HFFc6 (cell line): ENCODE measurements at places on chromosomes 2 and 18.

- no peak for DNase-seq
These were observed 45.9 kb downstream of the PNO1 start for GRCh38 chr2:68203587-68203986.

- DNase-seq = no peak
These were observed 109.3 kb downstream of the MEIS1 start for GRCh38 chr2:66544258-66544657.

DNA sequence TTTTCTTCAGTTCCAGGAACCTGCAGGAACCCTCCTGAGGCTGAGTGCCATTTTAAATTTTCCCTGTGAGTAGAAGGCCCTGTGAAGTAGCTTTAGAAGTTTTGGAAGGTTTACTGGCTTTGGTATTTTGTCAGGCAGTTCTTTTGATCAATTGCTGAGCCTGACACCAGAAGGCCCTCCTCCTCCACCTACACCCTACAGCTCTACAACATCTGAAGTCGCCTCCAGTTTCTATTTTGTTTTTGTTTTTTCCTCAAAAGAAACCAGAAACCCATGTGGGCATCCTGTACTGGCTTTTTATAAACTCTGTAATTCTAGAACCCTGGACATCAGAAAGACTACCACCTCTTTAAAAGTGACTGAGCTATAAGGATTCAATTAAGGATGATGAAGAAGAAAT, 153.7 kb downstream of the NRXN1 start:
- no peak for DNase-seq

DNA sequence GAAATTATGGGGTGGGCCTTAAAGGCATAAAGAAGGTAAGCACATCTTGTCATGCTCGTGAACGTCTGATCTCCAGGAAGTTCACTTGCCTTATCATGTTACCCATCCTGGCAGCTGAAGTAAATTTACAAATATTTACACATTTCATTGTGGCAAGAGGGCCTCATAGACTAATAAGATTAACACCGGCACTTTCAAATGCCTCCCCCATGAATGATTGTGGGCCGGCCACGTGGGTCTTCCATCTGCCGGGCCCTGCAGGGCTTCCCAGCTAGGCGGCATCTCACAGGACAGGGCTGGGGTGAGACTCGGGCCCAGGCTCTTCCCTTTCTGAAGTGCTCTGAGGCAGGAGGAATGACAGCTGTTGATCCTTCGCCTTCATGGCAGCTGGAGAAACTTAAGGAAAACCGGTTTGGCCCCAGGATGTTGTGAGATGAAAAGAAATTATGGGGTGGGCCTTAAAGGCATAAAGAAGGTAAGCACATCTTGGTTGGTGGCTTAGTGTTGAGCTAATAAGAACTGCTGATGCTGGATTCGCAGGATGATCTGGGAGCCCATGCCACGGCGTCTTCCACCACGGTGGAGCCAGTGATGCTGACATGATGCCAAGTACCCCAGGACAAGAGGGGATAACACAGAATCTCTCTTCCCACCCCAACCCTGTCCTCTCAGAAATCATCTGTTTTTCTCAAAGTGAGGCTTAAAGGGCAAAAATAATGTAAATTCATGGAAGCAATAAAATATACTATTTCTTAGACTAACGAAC, 176.3 kb downstream of the SEPTIN10 start:
- no peak for DNase-seq

- peak; percentile 18 for DNase-seq
These were observed 460.7 kb downstream of the MTX2 start for GRCh38 chr2:176729706-176730569.

- peak; percentile 8 for DNase-seq
These were observed 25.4 kb upstream of the ST3GAL5 start for GRCh38 chr2:85913884-85914881.

GRCh38 chr2:180124273-180125139, 117.4 kb upstream of the CWC22 start:
- peak; percentile 54 for DNase-seq

GRCh38 chr2:29182334-29182733, 67.1 kb downstream of the CLIP4 start:
- DNase-seq = no peak

- DNase-seq = no peak
These were observed 42.1 kb downstream of the RNF152 start for GRCh38 chr18:61850756-61851155.

GRCh38 chr2:61443342-61444041, 27.4 kb downstream of the USP34 start:
- DNase-seq = no peak

GRCh38 chr2:168560817-168561499, 104.9 kb downstream of the CERS6 start:
- DNase-seq = no peak

GRCh38 chr2:143501106-143501676, 372.0 kb downstream of the ARHGAP15 start:
- no peak for DNase-seq

GRCh38 chr18:12009581-12010140, 28.4 kb downstream of the IMPA2 start:
- DNase-seq = no peak

DNA sequence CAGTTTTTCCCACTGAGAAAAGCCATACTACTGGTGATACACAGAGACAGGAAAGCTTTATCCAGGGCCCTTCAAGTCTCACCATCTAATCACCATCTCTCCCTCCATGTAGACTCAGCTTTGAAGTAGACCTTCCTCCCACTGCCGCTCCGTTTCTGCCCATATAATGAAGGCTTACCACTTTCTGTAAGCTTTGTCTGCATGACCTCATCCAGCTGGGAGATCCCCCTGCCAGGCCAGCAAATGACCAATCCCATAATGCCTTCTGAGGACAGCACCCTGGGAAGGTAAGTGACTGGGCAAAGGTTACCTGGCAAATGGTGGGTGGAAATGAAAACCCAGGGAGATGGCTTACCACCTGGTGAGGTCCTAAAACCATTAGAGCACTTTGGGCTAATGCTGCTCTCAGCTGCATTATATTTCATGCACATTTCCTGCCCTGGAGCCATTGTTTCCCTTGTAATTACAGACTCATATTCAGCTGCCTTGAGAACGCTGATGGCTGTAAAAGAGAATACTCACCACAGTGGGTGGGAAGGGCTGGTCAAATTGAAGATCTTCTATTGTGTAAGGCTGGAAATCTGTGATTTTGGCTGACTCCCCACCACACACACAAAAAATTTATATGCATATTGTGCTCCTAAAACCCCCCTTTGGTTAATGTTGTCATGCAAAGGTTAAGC, 350.7 kb upstream of the SYT4 start:
- DNase-seq = no peak

DNA sequence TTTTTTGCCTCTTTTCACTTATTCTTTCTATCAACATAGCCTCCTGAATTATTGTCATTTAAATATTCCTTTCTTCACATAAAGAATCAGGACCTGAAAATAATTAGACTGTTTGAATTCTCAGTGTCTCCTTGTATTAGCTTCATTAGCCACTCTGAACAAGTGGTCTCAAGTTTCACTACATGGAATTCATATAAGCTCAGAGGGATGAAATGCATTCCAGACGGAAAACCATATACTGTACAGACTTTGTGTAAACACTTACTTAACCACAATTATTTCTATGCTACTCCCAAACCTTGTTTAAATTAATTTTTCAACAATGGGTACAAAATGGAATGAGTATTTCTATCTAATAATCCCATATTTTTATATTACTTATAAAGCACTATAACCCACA, 53.4 kb downstream of the CHN1 start:
- peak; percentile 65 for DNase-seq

DNA sequence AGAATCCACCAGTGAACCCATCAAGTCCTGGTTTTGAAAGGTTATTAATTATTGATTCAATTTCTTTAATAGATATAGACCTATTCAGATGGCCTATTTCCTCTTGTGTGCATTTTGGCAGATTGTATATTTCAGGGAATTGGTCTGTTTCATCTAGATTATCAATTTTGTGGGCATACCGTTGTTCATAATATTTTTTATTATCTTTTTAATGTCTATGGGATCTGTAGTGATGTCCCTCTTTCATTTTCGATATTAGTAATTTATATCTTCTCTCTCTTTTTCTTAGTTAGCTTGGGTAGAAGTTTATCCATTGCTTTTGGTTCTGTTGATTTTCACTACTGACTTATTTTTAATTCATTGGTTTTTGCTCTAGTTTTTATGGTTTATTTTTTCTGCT, 39.9 kb upstream of the TANC1 start:
- DNase-seq = no peak

- DNase-seq = no peak
These were observed 529.7 kb upstream of the FANCL start for GRCh38 chr2:58770846-58771245.

GRCh38 chr2:118632921-118633320, 214.5 kb downstream of the EN1 start:
- no peak for DNase-seq

GRCh38 chr2:200695191-200695590, 109.4 kb downstream of the AOX1 start:
- DNase-seq = no peak

DNA sequence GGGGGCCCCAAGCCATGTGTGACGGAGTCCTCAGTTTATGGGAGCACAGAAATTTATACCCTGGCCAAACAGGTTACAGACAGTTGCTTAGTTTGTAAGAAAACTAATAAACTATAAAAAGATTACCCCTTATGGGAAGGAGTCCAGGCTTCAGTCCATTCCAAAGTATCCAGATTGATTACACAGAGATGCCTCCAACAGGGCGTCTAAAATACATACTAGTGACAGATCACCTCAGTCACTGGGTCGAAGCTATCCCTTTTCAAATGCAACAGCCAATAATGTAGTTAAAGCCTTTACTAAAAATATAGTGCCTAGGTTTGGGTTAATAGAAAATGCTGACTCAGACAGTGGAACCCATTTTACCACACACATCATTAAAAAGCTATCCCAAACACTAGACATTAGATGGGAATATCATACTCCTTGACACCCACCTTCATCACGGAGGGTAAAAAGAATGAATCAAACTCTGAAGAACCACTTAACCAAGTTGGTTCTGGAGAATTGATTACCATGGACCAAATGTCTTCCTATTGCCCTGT, 10.7 kb downstream of the PRPF40A start:
- no peak for DNase-seq

- no peak for DNase-seq
These were observed 88.0 kb downstream of the TPO start for GRCh38 chr2:1501038-1501851.

DNA sequence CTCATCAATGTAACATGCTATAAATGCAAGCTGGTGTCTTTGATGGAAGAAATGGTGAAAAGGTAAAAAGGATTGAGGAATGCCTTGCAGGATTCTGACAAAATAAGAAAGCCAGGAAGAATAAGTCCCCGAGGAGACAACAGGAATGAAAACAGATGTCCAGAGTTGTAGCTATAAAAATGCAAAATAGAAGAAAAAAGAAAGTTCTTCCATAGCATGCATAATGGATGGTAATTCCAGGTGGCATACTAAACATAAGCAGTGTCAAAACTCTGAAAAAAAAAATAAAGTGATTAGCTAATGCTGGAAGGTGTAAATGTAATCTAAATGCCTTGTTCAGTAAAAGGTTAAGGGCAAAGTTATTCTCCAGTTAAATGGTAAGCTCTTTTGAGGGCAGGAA, 225.9 kb upstream of the CHST9 start:
- DNase-seq = no peak

DNA sequence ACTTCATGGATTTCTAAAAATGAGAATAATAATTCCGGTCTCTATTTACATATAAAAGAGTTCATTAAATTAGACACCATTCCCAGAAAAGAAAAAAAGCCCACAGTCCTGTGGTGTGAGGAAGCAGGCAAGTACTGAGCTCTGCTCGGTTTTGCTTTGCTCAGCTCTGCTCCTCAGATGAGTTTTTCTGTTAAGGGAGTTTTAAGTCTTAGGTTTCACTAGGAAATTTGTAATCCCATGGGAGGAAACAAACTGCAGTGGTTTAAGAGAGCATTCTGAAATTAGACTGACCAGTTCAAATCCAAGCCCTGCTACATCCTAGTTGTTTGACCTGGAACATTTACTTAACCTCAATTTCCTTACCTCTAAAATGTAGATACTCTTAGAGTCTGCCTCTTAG, 338.6 kb upstream of the MMADHC start:
- no peak for DNase-seq
